DMS79 treated with DMSO at 0.1 percent for 48 hours (cell line): ENCODE measurements at places on chromosomes 2 and 18.

DNA sequence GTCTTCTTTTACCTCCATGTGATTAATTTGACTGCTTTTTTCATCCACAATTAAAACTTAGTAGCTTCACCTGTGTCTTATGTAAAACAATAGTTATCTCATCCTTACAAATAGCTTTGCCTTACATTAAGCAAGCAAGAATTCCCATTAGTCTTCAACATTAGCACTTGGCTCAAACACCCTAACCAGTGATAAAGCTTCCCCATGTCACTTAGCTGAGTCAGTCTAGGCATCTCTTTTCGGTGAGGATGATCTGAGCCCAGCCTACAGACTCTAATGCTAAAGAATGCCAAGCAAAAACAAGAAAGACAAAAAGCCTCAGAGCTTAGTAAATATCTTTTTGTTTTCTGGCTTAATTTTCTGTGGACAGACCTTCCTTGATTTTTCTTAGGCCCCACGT, 26.1 kb downstream of the GAD1 start:
- no peak for DNase-seq

DNA sequence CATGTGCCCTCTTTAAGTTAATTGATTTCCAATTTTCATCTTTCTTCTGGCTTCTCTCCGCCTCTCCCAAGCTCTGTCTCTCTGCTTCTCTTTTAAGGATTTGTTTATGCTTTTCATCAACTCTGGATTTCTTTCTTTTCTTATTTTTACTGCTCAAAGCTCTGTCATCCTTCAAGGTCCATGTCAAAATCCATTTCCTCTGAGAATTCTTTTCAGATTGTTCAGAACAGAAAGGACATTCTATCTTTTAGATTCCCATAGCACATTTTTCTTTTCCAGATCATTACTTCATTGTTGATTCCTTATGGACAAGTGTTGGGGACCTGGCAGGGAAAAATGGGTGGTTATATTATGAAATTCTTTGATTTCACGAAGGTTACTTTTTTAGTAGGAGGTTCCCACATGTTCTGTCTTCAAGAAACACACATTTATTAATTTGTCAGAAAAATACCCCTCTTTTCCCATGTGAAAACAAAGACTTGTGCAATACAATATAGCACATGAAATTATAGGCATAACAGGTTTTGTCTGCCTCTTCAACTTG, 12.3 kb downstream of the PMAIP1 start:
- no peak for DNase-seq

DNA sequence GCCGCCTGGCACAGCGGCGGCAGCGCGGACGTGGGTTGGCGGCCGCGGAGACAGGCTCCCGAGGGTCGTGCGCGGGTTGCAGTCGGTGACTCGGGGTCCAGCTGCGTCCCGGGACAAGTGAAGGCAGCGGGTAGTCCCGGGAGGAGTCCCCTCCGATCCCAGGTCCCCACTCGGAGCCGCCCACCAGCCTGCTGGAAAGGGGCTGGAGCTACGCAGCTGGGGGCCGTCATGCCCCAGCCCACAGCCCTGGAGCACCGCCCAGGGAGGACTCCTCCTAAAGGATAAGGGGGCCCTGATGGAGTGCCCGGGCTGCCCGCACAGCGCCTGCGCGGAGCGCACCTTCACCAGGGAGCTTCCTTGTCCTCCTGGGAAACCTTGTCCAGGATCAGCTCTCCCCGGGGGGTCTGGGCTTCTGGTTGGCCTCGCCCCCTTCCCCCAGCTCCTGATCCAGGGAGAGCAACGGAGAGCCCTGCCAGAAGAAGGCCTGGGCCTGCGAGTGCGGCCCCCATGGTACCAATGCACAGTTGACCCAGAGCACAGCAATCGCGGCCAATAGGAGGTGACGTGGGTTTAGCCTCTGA, 25.9 kb upstream of the ALPP start:
- DNase-seq, result no peak

DNA sequence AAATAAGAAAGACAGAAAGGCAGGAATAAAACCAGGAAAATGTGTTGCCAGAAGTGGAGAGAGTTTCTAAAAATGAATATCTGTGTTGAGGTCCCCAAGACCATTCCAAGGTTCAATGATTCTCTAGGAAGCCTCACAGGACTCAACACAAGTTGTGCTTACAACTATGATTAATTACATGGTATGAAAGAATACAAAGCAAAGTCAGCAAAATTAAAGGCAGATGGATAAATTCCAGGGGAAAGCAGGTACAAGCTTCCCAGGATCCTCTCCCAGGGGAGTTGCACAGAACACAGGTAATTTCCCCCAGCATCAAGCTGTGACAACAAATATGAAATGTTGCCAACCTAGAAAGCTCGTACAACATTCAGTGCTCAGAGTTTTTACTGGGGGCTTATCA, 154.4 kb upstream of the HNMT start:
- DNase-seq, result no peak

GRCh38 chr18:63850020-63850419, 37.5 kb upstream of the SERPINB2 start:
- peak; percentile 38 for DNase-seq

GRCh38 chr2:7915302-7916091, 766.4 kb upstream of the ID2 start:
- no peak for DNase-seq

DNA sequence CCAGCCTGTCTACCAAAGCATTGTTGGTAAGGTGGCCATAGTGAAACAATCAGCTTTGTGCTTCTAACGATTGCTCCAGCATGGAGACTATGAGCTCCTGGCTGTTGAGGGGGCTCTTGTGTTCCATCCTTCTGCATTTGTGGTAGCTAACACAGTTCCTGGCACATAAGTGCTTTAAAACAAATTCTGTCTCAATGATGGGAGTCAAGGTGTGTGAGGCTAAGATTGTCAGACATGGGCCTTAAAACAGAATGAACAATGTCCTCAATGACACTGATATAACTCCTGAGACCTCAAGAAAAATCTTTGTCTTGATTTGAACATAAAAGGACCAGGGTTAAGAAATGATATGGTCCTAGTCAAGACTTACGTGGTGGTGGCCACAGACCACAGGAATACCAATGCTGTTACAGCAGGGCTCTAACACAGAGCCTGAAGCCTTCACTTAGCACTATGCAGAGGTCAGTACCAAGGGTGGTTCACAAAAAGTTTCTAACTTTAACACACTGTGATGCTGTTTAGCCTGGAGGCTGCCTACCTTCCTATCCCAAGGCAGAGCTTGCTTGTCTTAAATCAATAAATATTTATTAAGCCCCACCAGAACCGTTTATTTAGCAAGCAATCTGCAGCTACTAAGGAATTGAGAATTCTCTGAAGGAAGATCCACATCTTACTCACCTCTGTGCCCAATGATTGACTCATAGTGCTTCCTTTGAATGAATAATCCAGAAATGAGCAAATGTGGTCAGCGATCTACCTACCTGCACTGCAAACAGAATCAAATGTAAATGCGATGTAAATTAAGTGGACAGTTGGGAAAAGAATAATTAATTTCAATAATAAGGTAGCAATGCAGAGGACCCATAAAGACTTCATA, 35.1 kb downstream of the EVA1A start:
- no peak for DNase-seq

DNA sequence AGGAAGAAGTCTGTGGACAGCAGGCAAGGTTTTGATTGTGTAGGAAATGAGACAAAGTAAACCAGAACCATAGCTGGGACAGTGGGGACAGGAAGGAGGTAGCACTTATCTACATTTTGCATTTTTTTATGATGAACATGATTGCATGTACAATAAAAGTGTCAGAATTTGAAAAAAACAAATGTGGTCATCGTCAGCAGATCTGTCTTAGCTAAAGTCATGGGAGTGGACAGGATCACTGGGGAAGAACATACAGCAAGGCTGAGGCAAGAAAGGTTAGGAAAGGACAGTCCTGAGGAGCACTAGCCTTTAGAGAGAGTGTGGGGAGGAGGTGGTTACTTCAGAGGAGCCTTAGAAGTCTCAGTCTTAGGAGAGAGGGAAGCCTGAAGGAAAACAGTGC, 35.1 kb upstream of the SLC14A2 start:
- no peak for DNase-seq

DNA sequence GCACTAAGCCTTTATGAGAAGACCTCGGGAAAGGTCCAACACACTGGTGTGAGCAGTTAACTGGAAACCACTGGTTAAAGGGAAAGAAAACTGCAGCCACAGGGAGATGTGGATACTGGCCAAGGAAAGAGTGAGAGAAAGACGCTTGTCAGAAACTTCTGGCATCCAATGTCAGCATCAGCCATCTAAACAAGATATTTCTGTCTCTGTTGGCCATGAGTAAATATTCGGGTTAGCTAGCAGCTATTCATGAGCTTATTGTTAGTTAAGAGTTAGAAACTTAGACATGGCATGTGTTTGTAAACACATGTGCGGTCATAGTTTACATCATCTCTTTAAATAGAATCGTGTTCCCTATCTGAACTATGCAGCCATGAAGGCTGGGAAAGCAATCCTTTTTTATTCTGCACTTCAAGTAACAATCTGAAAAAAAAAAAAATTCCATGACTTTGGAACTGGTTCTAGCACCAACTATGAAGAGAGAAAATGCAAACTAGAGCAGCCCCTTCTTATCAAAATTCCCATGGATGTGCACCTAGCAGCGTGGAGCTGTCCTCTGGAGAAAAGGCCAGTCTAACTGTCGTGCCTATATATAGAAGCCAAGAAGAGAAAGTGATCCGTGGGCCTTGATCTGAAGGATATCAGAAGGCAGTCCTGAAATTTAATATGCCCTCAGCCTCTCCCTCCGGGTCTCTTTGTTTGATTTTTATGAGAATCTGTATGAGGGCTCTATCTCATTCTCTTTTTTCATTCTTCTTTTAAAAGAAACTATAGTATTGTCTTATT, 84.0 kb upstream of the RFX8 start:
- DNase-seq, result no peak

GRCh38 chr18:78595453-78595852, 384.2 kb upstream of the SALL3 start:
- DNase-seq, result no peak

DNA sequence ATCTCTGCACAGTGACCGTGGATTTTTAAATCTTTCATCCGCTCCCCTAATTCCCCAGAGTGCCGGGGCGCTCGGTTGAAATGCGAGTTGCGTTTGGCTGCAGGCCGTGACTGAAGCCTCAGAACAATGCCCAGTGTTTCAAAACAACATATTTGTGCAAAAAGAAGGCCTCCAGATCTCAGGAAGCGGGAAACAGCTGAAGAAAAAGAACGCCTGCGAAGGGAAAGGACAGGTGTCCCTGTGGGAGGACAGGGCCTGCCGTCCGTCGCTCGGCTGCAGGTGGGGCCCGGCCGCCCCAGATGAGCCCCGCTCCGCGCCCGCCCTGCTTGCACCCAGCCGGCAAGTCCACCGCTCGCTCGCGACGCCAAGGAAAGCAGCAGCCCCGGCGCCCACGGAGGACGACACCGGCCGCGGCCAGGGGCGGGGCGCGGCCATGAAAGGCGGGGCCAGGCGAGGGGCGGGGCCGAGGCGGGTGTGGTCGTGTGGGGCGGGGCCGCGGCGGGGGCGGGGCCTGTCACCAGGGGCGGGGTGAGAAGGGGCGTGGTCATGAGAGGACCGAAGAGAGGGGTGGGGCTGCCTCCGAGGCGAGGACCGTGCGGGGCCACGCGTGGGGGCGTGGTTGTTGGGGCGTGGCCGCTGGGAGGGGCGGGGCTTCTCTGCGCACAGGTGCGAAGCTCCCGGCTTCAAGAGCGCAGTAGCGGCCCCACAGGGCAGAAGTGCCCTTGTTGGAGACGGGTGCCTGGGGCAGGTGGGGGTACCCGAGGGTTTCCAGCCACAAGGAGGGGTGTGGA, 17.6 kb upstream of the BOK start:
- no peak for DNase-seq

DNA sequence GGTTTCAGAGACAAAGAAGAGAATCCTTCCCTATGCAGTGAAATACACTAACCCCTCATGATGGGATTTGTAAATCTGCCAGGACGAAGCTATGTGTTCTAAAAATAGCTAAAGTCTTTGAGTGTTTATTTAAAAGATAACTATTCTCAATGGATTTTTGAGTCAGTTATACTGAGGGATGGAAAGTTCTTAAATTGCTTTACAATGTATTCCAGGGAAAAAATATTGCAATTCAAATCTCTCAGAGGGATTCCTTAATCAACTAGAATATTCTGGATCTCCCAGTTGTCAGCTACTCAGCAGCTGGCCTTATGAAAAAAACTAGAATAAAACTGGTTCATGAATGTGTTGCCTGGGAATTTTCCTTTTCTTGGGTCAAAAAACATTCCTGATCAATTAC, 312.4 kb downstream of the PLCL1 start:
- DNase-seq, result no peak

- DNase-seq, result no peak
Observed at GRCh38 chr2:1993711-1994682, 249.7 kb upstream of the PXDN start.

- no peak for DNase-seq
Observed at GRCh38 chr18:3060667-3061580, 48.0 kb upstream of the LPIN2 start.

DNA sequence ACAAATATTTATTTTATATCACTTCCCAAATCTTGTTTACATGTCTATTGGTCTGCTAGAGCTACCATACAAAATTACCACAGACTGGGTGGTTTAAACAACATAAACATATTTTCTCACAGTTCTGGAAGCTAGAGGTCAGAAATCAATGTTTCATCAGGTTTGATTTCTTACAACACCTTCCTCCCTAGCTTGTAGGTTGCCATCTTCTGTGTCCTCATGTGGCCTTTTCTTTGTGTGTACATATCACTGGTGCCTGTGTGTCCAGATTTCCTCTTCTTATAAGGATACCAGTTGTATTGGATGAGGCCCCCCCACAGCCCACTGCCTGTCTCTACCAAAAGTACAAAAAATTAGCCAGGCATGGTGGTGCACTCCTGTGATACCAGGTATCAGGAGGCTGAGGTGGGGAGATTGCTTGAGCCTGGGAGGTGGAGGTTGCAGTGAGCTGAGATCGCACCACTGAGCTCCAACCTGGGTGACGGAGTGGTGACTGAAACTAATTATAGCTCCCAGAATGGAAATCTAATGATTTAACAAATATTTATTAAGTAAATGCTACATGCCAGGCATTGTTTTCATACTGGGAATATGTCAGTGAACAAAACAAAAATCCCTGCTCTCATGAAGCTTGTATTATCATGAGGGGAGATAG, 13.6 kb downstream of the EML4 start:
- DNase-seq, result no peak

- no peak for DNase-seq
Observed at GRCh38 chr2:231472816-231473215, 8.5 kb upstream of the NCL start.

- DNase-seq, result no peak
Observed at GRCh38 chr18:54129448-54130067, 94.9 kb downstream of the MBD2 start.

DNA sequence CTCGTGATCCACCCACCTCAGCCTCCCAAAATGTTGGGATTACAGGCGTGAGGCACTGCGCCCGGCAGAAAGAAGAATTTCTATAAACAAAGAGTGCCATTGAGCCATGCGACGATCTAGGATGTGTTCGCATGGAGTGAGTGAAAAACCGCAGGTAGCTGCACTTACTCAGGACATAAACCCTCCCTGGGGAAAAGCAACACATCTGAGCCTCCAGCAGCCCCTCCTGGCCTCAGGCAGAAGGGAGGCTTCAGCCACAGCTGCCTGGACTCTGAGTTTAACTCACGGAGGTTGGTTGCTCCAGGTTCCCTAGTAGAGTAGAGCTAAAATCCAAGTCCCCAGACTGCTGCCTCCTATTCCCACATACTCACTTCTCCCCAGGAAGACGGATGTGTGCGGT, 11.3 kb upstream of the STK25 start:
- peak; percentile 29 for DNase-seq
